Cardiac fibroblast (primary cell): ENCODE measurements at places on chromosomes 1 and 21.

DNA sequence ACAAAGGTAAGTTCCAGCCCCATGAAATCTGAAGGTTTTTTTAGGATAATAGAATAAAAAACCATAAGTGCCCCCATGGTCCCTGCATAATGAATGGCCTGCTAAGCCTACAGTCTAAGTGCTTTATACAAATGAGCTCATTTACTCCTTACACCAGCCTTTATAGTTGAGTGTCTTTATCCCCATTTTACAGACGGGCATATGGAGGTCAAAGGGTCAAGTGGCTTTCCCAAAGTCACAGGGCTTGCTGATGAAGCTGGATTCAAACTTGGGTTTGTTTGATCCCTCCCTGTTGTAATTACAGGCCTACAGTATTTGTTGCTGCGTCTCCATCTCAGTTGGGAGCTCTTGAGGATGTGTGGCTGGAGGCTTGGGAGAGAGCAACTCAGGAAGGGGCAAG, 28.3 kb upstream of the ARHGEF10L start:
- DNase-seq: no peak

DNA sequence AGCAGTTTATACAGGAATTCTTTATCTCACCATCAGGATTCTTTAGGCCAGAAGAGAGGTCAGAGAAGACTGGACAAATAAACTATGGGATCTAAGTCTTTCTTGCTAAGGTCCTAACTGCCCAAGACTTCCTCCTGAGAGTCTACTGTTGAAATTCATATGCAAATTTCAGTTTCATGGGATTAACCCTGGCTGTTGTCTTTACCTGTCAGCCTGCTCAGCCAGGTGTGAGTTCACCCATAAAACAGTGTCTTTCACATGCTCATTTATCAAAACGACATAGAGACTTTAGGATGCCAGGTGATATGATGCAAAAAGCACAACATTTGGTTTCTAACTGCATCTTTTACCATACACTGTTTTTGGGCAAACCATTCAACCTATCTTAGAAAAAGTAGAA, 211.0 kb downstream of the PDE4B start:
- DNase-seq: no peak

DNA sequence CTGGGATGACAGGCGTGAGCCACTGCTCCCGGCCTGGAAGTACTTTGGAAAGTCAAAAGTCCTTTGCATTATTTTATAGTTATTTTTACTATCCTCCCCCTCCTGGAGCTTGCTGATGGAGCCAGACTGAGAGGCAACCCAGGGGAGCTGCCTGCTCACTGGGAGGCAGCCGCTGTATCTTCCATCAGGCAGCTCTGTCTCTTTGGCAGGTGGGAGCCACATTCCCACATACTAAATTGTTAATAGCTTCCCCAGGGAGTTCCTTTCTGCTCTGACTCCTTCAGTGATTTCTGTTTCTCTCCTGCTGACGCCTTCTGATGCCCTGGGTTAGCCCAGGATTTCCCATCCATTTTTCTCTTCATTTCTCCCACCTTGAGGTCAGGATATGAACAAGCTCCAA, 4.9 kb upstream of the OPRD1 start:
- no peak for DNase-seq

DNA sequence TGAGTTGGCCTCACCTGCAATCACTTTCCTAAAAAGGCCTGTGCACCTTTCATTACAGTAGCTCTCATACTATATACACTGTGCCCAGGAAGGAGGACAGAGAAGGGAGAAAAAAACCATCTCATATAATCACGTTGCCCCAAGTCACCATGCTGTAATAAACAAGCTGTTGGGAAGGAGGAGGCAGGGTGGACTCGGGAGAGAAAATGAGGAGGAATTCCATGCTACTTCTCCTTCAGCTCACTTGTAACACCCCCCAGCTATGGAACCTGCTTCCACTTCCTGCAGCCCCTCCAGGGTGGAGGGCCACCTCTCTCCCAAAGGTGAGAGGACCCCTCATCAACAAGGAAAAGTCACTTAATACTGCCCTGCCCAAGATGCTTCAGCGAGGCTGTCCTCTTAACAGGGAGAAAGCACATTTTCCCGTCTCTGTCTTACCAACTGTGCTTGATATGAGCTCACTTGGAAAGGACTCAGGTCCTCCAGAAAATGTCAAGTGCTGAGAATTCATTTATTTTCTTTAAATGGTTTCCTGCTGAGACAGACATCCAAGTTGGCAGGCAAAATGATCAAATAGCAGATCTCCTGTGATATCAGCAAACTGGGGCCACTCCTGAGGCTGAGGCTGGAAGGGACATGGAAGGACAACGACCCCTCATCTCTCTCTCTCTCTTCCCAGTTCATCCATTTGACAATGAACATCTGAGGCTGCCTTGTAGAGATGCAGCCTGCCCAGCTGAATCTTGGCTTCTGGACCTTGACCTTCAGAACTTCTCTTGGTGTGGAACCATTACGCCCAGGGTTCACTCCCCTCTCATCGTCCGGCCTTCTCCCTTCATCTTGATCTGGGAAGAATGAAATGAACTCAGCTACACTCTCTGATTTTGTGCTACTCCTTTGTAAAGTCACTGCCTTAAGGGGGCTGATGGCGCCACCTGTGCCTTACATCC, 54.0 kb downstream of the CAPN9 start:
- no peak for DNase-seq
